ENCODE measurements at places on chromosomes 16 and 17.

DNA sequence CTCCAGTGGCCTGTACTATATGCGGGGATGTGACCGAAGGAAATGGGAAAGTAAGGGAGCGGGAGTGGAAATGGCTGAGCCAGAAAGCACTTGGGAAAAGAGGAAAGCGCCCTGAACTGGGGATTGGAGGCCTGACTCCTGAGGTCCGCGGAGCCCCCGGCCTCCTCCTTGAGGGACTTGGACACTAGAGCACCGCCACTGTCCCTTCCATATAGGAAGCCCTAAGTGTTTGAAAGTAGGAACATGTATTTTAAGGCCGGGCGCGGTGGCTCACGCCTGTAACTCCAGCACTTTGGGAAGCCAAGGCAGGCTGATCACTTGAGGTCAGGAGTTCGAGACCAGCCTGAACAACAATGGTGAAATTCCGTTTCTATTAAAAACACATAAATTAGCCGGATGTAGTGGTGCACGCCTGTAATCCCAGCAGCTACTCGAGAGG, 530 bp upstream of the ZDHHC7 start:
- no peak for DNase-seq

DNA sequence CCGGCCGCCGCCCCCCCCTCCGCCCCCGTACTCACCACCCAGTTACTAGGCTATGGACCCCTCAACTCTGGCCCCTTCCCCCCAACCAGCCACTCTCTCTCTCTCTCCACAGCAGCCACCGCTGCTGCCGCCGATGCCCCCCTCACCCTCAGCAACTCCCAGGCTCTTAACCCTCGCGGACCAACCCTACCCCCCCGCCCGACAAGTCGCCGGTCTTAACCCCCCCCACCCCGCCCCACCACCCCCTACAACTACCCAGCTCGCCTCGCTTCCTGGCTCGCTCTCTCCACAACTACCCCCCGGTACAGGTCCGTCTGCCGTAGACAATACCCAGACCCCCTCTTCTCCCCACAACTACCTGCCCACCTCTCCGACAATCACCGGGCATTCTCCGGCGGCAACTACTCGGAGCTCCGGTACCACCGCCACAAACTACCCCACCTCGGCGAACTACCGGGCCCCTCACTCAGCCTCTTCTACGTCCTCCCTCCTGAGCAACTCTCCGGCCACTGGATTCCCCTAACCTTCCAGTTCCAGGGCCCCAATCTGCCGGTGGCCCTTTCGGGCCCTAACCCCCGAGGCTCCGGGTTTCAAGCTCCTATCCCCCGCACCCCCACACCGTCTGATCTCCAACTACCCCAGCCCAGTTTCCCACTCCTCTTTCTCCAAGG, 702 bp downstream of the PHF23 start:
- peak; percentile 50 for DNase-seq

GRCh38 chr16:87107201-87107600, 210.0 kb downstream of the C16orf95 start:
- no peak for DNase-seq

DNA sequence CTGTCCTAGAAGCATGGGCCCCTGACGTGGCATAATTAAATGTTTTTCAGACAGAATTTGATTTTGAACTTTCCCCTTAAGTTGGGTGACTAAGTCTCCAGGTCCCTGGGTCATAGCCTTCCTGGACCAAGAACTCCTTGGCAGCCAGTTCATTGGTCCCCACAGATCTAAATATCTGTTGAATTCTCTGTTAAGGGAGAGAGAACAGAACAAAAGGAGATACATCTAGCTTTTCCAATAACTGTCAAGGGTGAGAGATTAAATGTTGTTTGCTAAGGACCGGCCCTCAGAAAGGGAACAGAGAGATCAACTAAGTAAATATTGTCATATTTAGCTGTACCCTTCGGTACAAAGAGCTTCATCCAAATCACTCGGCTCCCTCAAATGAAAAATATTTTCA, 78.2 kb upstream of the NOL11 start:
- no peak for DNase-seq

- DNase-seq = no peak
Measured at GRCh38 chr16:30142672-30143346, 19.8 kb upstream of the MAPK3 start.

- DNase-seq = no peak
Measured at GRCh38 chr17:77212833-77213777, 72.3 kb downstream of the SEC14L1 start.

GRCh38 chr16:22317625-22318024, 20.4 kb downstream of the POLR3E start:
- no peak for DNase-seq

GRCh38 chr17:16363749-16364536, 10.7 kb upstream of the CENPV start:
- peak; percentile 66 for DNase-seq

GRCh38 chr17:76278268-76278908, 13.2 kb downstream of the UBALD2 start:
- DNase-seq = no peak

DNA sequence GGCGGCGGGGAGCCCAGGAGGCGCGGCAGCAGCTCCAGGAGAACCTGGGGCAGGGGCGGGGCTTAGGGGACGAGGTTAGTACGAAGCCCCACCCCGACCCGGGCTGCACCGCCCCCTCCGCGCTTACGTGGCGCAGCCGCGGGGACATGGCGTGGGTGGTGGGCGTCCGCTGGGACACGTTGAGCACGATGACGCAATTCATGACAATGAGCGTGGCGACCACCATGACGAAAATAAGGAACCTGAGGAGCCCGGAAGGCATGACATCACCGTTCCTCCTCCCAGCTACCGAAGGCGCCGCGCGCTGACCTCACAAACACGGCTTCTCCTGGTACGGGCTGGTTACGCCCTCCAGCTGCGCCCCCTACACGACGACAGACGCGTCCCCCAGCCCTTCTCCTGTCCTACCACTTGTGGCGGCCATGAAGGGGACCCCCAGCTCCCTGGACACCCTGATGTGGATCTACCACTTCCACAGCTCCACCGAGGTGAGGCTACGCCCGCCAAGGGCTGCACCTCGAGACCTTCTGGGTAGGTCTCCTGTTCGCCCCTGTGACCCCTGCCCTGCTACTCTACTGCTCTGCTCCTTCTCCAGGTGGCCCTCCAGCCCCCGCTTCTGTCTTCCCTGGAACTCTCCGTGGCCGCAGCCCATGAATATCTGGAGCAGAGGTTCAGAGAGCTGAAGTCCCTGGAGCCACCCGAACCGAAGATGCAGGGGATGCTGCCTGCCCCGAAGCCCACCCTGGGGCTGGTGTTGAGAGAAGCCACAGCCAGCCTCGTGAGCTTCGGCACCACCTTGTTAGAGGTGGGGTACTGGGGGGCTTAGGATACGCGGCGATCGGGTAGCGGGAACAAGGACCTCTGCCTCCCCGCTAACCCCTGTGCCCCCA, at the start of gene C17orf107:
Gene C17orf107, plus strand, starts transcription at position 196 of the 890 bp plus-strand sequence. Its CDS starts 227 bp downstream, at position 423.
- peak; percentile 83 for DNase-seq

DNA sequence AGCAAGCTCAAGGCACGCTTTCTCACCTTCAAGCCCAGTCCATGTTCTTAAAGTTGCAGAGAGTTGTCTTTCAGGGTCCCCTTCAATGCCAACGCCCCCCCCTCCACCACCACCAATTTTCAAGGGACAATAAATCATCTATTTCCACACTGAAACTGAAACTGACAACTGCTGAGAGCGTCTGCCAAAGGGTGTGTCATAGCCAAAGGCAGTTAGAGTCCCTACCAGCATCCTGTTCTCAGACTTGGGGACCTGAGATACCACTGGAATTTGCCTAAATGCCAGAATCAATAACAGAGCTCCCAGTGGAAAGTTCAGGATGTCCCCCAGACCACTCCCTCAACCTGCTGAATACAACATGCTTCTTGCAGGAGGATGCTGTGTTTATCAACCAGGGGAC, 133.2 kb upstream of the SOX9 start:
- DNase-seq = peak; percentile 49

GRCh38 chr17:35001549-35001948, 21.2 kb downstream of the LIG3 start:
- no peak for DNase-seq

- DNase-seq = no peak
Measured at GRCh38 chr17:51097708-51098446, 22.8 kb downstream of the SPAG9 start.

DNA sequence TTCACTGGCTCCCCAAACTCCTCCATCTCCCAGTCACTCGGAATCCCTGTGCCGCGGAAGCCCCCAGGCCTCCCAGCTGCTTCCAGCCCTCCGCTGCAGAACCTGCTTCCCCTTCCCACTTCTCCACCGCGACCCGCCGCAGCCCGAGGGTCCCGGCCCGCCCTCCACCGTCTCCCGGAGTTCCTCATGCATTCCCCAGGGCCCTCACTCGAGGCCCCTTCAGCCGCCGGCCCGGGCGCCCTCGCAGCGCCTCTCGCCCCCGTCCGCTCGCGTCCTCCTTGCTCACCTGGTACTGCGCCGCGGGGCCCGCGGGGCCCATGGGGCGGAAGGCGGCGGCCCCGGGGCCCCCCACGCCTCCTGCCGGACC, 329 bp downstream of the SMARCD2 start:
- no peak for DNase-seq

DNA sequence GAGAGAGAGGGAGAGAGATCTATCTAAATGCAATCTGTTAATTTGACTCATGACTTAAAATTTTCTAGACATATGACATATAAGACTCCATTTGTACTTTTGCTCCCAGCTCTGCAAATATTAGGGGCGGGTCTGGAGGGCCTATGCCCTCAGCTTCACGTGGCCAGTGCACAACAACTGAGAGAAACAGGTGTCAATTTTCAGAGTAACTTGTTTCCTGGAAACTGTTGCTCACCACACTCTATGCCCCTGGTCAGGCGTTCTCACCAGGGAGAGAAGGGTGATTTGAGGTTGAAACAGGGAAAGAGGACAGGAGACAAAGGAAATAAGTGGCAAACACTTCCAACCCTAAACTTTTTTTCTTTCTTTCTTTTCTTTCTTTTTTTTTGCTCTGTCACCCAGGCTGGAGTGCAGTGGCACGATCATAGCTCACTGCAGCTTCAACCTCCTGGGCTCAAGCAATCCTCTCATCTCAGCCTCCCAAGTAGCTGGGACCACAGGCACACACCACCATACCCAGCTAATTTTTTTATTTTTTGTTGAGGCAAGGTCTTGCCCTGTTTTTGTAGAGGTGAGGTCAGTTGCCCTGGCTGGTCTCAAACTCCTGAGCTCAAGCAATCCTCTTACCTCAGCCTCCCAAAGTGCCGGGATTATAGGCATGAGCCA, 270.0 kb downstream of the SLC39A11 start:
- DNase-seq = no peak

GRCh38 chr17:12821376-12821940, 32.2 kb downstream of the ARHGAP44 start:
- no peak for DNase-seq

- peak; percentile 80 for DNase-seq
Measured at GRCh38 chr16:12801511-12802042, 2.1 kb downstream of the CPPED1 start.

GRCh38 chr16:88070341-88070740, 119.1 kb downstream of the BANP start:
- no peak for DNase-seq

DNA sequence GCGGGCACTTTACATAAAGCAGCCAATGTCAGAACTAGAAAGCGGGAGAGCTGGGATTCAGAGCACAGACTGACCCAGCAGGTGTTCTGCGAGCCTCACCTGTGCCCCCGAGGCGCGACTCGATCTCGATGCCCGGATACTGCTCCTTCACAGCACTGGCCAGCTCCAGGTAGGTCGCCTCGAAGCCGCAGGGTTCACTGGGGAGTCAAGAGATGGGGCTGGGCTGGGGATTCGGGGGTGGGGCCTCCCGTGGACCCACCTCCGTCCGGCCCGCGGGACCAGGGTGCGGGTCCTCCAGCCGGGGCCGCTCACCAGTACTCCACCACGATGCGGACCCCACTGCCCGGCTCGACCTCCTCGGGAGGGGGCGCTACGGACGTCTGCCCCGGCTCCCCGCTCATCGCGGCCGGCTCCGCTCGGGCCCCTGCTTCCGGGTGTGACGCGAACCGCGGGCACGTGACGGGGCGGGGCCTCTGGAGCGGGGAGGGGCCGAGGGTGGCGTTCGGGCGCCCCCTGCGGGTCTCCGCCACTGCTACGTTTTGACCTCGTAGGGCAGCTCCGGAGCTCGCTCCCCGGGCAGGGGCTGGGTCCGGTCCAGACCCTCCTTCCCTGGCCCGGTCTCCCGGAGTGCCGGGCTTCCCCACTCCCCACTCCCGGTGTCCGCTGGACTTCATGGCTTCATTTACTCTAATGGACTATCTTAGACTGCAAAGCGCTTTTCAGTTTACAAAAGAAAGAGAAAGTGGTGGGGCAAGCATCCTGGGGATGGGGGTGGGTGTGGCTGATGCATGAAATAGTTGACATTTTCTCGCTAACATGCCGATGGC, at the start of gene MIEN1:
Gene MIEN1, minus strand, starts transcription at position 438 of the 827 bp plus-strand sequence. Its CDS starts 37 bp downstream, at position 401.
- DNase-seq = peak; percentile 79

- DNase-seq = peak; percentile 73
Measured at GRCh38 chr16:50771366-50771765, 29.5 kb downstream of the CYLD start.

GRCh38 chr17:73316919-73317505, 5.2 kb upstream of the CDC42EP4 start:
- no peak for DNase-seq

DNA sequence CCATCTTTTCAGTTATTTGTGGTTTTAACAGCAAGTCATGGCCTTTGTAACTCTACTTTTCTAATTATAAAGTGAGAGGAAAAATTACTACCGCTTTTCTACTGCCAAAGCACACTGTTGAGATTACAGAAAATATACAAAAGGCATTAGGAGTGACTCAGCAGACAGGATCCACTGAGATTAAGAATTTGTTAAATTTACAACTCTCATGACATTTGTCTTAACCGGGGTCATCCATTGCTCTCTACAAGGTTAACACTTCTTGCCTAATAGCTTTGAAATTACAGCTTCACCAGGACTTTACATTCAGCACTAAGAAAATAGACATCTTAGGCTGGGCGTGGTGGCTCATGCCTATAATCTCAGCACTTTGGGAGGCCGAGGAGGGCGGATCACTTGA, 93.4 kb downstream of the SSH2 start:
- DNase-seq = peak; percentile 58

- DNase-seq = no peak
Measured at GRCh38 chr17:9356488-9356911, 219.1 kb downstream of the STX8 start.

DNA sequence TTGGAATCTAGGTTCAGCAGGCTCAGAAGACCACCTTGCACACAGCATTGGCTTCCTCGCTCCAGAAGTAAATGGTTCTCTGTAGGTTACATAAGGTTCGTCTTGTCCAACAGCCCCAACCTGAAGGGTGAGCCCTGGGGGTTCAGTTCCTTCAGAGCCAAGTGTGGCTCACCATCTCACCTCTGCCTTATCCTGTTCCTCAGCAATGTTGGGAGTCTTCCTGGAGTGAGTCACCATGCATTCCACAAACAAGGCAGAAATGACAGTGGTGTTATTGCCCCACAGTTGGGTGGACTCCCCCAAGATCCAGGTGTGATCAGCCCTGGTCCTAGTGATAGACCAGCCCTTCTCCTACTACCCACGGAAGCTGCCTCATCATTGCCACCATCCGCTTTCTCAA, 26.8 kb upstream of the SMPD3 start:
- no peak for DNase-seq

- peak; percentile 17 for DNase-seq
Measured at GRCh38 chr16:30533748-30534367, 800 bp downstream of the ZNF747 start.

- DNase-seq = no peak
Measured at GRCh38 chr16:88810166-88810911, 1.4 kb downstream of the APRT start.
